ENCODE measurements at places on chromosomes 16 and 17.

GRCh38 chr17:58312829-58313228 is 15.8 kb downstream of the TSPOAP1 start:
- DNase-seq: no peak

- no peak for DNase-seq
Observed at GRCh38 chr16:14289692-14290340, 218.7 kb downstream of the MRTFB start.

- DNase-seq: no peak
Observed at GRCh38 chr17:43599046-43599395, 52.9 kb upstream of the ETV4 start.

DNA sequence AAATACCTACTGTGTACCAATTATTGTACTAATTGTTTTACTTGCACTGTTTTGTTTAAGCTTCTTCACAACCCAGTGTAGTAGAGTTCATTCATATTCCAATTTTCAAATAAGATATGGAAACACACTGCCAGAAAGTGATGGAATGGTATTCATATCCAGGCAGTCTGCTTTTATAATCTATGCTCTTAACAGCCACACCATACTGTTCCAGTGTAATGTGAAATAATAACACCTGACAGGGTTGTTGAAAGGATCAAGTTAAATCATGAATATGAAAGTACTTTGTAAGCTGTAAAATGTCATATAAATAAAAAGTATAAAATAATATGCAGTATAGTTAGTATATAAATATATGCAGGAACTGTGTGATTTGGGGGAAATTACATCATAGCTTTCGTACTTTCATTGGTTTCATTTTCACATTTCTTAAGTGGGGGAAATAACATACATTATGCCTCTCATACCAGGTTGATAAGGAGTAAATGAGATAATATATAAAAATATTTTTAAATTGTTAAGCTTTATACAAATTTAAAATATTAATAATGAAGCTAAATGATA is 230.8 kb downstream of the TANC2 start:
- no peak for DNase-seq

- DNase-seq: no peak
Observed at GRCh38 chr16:86363057-86363490, 147.3 kb upstream of the FOXF1 start.

DNA sequence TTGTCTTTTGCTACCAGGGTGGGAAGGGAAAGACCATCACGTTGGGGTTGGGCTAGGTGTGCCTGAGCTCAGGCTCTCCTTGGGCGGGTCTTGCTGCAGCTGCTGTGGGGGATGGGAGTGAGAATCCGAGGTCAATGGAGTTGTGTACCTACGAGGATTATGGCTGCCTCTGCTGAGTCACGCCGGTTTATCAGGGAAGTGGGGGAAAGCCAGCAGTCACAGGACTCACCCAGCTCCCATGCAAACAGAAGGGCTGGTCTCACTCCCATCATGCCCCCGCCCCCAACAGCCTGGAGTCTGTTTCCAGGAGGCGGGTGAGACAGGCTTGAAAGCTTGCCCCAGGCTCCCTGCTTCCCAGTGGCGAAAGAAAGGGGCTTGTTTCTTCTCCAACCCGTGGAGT is 1259.0 kb upstream of the GOT2 start:
- DNase-seq: no peak

- no peak for DNase-seq
Observed at GRCh38 chr17:41932816-41933389, 2.5 kb downstream of the ODAD4 start.

- no peak for DNase-seq
Observed at GRCh38 chr16:24130494-24131085, 125.5 kb upstream of the CACNG3 start.

DNA sequence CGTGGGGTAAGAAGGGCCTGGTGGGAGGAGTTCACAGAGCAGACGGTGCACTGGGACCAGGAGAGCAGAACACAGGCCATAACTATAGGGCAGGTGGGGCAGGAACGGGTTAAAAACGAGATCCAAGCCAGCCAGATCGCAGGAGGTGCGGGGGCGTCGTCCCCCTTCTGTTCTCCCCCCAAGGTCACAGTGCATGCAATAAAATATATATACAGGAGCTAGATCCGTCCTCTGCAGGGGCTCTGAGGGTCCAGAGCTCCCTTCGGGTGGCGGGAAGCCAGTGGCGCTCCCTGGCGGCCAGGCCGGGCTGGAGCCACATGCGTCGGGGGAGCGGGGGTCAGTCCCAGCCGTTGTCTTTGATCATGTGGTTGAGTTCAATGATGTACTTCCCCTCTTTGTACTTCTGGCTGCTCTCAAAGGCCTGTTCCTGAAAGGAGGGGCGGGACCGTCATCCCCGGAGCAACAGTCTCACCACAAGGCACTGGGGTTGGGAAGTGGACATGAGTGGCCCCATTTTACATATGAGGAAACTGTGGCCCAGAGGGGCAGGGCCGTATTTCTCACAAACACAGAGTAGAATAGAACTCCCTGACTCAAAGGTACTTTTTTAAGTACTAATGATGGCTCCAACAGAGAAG is 768 bp upstream of the TBX6 start:
- peak; percentile 68 for DNase-seq

GRCh38 chr17:55116440-55116914 is 147.9 kb downstream of the STXBP4 start:
- no peak for DNase-seq

- DNase-seq: no peak
Observed at GRCh38 chr16:7366993-7367880, 34.6 kb downstream of the RBFOX1 start.

- no peak for DNase-seq
Observed at GRCh38 chr17:44778656-44779210, 19.9 kb downstream of the ADAM11 start.

DNA sequence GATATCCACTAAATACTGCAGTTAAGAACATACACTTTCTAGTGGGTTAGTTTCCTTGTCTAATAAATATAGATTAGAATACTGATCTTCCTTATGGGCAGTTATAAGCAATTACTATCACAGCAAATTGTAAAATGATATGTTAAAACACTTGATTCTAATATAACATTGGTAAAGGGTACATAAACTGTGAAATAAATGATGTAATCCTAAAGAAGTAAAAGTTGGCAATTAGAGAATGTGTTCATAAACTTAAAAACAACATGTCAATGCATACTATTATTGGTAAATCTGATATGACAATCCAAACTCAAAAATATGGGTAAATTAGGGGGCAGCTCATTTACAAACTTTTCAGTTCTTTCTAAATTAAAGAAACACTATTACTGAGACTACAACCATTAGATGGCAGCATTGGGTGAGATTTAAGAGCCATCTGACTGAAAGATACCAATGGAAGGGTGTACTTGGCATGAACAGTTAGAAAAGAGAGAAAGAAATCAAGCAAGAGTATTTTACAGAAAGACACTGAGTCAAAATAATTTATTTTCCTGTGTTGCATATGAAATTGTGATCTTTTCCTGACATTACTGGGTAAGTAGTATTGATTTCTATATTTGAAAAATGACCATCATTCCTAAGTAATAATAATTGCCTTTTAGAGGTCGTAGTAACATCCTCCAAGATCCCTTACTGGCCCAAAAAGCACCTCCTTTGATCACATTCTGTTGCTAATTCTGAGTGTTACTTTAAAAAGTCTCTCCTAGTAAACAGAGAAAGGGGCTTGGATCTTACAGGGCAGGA is 119.6 kb downstream of the SPAG9 start:
- DNase-seq: no peak

DNA sequence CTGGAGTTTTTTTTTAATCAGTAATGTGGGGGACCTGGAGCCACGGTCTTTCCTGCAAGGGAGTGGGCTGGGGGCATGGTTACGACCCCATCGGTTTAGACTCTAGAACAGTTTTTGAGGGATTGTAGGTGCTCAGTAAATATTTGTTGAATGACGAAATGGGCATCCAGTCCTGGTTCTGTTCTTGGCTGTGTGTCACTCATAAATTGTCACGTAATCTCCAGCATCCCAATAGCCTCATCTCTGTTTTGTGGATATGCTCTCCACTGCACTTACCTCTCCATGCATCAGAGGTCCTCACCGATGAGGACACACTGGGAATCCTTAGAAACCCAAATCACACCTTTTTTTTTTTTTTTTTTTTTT is 497 bp upstream of the SLC38A7 start:
- no peak for DNase-seq

GRCh38 chr16:53958341-53958880 is 254.5 kb downstream of the FTO start:
- no peak for DNase-seq

DNA sequence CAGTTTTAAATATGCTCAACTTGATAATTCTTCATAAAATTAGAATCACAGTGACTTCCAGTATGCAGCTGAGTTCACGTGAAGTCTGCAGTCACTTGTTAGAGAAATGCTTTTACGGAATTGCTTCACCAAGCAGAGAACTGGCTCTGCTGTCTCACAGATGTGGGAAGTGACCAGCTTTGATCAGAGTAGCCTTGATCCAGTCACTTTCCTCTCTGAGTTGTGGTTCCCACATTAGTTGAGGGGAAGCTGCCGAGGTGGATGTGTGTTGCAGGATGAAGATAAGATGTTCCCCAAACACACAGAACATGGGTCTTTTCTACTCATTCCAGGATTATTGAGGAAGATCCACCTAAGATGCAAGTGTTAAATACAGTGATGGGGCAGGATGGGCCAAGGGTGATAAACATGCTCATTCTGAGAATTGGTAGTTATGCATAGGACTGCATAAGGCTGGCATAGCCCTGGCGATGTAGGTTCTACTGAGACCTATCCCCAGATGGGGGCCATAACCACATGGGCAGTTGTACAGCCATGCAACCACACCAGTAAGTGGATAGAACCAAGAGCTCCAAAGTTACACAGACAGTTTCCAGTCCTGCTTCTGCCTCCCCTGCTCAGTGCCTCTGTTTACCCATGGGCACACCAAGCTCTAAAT is 168.9 kb upstream of the MAF start:
- no peak for DNase-seq

- DNase-seq: no peak
Observed at GRCh38 chr16:55453909-55454308, 25.1 kb upstream of the MMP2 start.

- no peak for DNase-seq
Observed at GRCh38 chr16:58733248-58733670, 857 bp downstream of the GOT2 start.

DNA sequence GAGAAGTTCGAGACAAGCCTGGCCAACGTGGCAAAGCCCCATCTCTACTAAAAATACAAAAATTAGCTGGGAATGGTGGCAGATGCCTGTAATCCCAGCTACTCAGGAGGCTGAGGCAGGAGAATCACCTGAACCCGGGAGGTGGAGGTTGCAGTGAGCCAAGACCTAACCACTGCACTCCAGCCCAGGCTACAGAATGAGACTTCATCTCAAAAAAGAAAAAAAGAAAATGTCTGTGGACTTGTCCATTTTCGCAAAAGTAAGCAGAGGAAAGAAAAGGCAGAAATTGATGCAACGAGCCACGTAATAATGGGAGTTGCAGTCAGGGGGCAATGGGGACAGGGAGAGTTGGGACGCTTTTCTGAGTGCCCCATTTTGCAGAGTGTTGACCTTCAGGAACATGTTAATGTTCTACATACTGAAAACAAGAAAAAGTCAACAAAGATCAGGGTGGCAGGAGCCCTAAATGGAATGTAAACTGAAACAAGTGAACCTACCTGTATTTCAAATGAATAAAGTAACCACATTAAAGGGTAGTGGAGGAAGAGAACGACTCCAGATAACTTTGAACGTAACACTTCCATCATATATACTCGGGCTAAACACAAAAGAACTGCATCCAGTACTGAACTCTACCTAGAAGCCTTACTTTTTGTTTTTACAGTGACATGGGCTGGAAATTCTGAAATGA is 76.4 kb downstream of the CNGB1 start:
- no peak for DNase-seq

DNA sequence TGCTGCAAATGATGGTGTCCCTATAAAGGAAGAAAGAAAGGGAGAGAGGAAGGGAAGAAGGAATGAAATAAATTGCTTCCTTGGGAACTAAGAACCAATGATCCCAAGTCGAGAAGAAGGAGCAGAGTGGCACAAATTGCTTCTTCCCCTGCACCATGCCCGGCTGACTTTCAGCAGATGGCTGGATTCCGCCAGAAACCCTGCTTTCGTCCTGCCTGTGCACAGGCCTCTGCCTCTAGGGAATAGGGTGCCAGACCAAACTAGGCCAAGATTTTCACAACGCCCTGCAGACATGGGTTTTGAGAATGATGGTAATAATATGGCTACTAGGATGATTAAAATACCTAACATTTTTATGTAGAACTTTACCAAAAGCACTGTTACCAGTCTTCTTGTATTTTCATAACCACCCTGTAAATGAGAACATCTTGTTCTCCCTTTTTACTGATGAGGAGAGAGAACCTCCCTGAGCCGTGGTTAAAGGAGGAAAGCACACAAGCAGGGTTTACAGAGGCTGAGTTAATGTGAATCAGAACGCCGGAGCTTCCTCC is 122.1 kb upstream of the HSBP1 start:
- DNase-seq: no peak

GRCh38 chr17:35748341-35748841 is 4.6 kb downstream of the GAS2L2 start:
- DNase-seq: no peak

DNA sequence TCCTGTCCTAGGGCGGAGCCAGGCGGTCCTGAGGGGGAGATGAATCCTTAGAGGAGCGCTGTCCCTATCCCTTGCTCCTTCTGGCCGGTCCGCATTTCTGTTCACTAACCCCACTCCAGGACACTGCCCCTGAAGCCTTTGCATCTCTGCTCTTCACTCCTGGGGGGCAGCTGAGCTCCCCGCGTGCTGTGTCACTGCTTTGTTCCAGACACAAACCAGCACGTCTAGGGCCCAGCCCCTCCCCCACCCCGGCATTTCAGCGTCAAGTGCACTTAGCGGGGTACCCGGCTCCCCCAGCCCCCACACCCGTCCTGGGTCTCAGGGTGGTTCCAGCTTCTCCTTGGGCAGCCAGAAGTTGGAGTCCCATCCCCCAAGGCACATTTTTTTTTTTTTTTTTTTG is 8.9 kb downstream of the CORO6 start:
- DNase-seq: no peak

- DNase-seq: no peak
Observed at GRCh38 chr16:53865494-53865863, 161.5 kb downstream of the FTO start.

GRCh38 chr17:77540975-77541374 is 400.2 kb downstream of the SEC14L1 start:
- no peak for DNase-seq

- DNase-seq: no peak
Observed at GRCh38 chr16:1807626-1808025, 14.1 kb upstream of the IGFALS start.

GRCh38 chr17:50367401-50367800 is 5.6 kb downstream of the MRPL27 start:
- DNase-seq: no peak

- no peak for DNase-seq
Observed at GRCh38 chr16:21033704-21034103, 116.9 kb downstream of the DNAH3 start.

- no peak for DNase-seq
Observed at GRCh38 chr16:85582229-85582991, 30.7 kb upstream of the GSE1 start.

All from mesothelial cell of epicardium (in vitro differentiated cells).